ENCODE measurements at places on chromosomes 7 and 10. TPM values are rescaled to one million over a fixed set of nuclear protein-coding genes. Genes with fewer than 3 reads are reported as not detected.

DNA sequence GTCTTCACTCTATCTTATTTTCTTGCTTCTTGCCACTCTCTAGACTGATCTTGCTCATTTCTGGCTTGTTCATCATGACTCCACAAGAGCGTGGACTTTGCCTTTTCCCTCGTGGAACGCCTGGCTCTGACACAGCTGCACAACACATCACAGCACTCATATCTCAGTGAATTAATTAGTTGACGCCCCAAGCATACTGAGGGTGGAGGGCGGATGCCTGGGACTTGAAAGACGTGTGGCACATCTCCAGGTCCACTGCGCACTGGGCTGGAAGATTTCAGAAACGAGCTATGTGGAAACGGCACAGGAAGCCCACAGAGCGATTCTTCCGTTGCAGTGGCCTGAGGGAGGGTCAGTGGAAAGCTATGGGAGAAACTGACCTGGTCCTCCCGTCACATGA is 23.6 kb upstream of the PLEKHA1 start:
- no peak for DNase-seq

GRCh38 chr10:115024371-115024770 is 68.8 kb upstream of the ATRNL1 start:
- no peak for DNase-seq

- no peak for DNase-seq
These were observed 247.1 kb upstream of the GRB10 start for GRCh38 chr7:51029701-51030191.

GRCh38 chr7:156752367-156753228 is 112.0 kb downstream of the RNF32 start:
- no peak for DNase-seq

DNA sequence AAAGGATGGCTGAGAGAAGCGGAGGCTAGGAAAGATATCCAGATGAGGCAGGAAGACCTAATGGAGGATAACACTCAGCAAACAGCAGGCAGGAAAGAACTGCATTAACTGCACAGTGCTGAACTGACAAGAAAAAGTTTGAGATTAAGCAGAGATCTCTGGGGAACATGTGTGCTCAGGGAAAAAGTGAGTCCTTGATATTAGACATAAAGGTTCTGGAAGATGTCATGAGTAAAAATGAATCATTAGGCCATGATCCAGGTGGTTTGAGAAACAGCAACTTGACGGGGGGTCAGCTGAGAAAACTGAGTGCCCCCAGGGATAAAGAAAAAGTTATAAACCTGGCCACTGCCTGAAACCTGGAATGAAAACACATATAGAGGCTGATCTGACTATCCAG is 27.3 kb upstream of the ANK3 start:
- no peak for DNase-seq

DNA sequence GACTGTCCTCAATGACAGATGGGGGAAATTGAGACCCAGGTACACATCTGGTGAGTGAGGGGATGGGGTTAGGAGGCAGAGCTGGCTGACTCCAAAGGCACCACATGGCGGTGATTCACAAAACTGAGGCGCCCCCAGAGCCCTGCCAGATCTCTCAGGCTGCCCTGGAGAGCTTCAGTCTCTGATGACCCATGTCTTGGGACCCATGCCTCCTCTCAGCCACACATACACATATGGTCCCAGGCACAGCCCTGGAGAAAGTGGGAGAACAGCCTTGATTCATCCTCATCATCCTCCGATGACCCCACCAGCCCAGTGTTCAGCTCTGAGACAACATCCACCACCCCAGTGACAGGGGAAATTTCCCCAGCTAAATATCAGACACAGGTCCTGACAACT is 426.0 kb downstream of the RPS24 start:
- no peak for DNase-seq

RGS10 gene
- 29.1 TPM for total RNA-seq

DNA sequence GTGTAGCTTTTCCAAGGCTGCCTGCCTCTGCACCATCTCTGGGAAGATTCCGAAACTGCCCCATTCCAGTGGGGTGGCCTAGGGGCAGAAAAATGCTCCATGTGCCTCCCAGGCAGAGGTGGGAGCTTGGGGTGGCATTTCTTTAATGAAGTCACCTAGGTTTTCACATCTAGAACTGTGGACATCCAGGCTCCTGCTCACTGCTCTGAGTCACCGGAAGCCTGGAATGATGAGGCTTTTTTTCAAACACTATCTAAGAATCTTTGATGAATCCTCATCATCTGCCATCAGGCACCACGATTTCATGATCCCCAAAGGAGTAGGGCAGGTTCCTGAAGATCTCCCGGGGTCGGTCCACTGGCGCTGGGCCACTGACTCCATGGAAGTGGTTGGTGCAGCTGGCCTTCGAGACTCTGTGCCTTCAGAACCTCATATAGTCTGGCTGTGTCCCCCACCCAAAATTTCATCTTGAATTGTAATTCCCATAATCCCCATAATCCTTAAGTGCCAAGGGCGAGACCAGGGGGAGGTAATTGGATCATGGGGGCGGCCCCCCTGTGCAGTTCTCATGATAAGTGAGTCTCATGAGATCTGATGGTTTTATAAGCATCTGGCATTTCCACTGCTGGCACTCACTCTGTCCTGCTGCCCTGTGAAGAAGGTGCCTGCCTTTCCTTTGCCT is 37.1 kb downstream of the MTURN start:
- no peak for DNase-seq

SPDYE6 gene
- total RNA-seq: not detected

- no peak for DNase-seq
These were observed 593.8 kb upstream of the GRM3 start for GRCh38 chr7:86049910-86050309.

DNA sequence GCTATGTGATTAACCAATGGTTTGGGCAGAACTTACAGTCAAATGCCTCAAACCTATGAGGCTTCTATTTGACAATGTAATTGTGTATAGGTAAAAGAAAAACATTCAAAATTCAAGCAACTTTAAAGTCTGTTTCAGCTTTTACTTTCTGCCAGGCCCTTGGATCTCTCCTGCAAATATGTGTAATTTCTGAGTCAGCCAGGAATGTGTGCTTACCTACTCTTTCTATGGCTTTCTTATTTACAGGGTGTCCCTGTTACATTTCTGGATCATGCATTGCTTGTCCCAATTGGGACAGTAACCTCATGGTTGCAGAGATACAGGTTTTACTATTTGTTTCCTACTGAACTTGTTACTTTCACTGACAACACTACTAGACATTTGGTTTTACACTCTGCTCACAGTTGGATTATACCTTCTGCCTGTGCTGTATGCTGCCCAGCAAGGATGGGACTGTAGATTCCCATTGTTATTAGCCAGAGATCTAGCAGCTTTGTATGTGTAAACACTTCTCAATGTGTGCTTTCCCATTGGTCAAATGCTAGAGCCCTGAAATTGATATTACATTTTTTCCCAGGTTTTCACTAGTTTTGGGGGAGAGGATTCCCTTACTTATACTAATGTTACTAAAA is 355.3 kb downstream of the ARL4A start:
- no peak for DNase-seq

AKR1C3 gene
- 2.3 TPM for total RNA-seq

DNA sequence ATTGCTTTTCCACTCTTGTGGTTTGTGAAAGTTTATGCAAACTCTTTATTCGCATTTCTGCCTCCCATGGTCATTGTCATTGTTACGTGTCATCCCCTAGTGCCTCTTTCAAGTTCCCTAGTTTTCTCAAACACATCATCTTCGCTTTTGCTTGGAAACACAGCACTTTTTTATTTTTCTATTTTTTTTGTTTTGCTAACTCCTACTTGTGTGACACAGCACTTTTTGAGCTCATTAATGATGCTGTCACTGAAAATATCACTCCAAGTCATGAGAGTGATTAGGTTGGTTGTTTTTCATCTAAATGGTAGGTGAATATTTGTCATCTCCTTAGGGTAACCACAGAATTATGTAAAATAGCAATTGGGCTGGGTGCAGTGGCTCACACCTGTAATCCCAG is 8.5 kb upstream of the STX1A start:
- no peak for DNase-seq

CYP26C1 gene
- 0.51 TPM for total RNA-seq

DNA sequence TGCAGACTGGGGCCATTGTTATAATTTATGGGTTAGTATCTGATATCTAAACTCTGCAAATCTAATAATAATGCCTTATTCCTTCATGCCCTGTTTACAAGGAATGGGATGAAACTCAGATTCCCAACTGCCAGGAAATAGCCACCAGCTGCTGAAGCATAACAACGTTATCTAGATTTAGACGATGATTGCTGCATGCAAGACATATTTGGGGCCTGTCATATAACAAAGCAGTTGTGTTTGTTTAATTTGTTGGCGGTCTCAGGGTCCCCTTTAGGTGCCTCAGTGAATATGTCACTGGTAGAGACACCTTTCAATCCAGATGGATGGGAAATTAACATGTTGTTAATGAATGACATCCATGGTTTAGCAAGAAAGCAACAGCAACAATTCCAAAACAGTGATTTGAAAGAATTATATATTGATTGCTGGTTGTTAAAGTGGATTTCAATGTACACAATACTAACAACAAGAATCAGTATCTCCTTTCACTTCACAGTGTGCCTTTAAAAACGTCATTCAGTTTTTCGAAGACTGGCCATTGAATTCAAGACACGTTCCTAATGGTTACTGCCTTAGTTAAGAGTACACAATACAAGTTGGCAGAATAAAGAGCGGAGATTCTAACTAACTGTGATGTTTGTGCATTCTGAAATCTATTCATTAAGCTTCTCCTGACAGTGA is 860.6 kb upstream of the CELF2 start:
- DNase-seq: no peak

PRKG1 gene
- total RNA-seq: 6.1 TPM

- no peak for DNase-seq
These were observed 153.9 kb downstream of the BMPER start for GRCh38 chr7:34059136-34059828.

CUBN gene
- total RNA-seq: 6.0 TPM

PGAM2 gene
- total RNA-seq: 0.75 TPM

DNA sequence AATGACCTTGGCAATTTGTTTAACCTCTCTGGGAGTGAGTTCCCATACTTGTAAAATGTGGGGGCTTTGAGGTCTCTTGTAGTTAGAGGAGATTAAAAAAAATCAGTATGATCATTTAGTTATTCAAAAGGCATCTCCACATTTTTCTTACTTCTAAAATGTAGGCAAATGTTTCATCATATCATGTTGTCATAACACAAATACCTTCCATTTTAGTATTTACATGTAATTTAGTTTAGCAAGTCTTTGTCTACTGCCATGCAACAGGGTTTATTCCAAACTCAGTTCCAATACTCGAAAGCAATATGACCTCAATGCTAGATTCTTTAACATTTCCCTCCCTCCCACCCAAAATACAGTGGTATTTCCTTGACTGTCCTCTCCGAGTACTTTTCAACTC is 262.8 kb upstream of the IMMP2L start:
- DNase-seq: no peak

GRCh38 chr7:74584160-74584954 is 73.2 kb upstream of the GTF2I start:
- DNase-seq: no peak

GRCh38 chr10:51875610-51876009 is 176.2 kb upstream of the CSTF2T start:
- DNase-seq: no peak

- peak; percentile 91 for DNase-seq
These were observed 38.0 kb downstream of the PRKAG2 start for GRCh38 chr7:151838861-151839381.

ERVW-1 gene
- not detected for total RNA-seq

PDLIM1 gene
- 101 TPM for total RNA-seq

DNA sequence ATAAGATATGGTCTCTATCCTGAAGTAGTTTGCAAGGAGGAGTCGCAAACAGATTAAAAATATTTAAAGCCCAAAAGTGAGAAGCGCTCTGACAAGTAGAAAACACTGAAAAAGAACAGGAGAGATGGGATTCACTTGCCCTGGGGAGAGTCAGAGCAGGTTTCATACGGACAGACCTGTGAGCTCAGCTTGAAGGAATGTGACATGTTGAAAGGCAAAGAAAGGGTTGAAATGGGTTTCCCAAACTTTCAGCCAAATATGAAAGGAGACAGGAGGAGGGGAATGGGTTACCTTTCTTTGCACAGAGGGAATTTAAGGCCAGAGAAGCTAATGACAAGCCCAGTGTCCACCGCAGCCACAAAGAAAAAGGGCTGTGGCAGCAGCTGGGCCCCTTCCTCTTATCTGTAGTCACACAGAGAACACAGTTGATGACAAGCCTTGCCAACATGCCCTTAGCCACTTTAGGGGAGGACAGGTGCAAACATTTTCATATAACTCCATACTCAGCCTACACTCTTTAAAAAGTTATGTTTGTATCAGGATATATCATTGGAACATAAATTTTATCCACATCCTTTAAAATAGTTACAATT is 14.9 kb downstream of the HOXA1 start:
- DNase-seq: no peak

GRCh38 chr7:2956526-2957368 is 86.9 kb downstream of the CARD11 start:
- no peak for DNase-seq

MYPN gene
- 0.94 TPM for total RNA-seq

GRCh38 chr7:115267503-115267902 is 345.6 kb downstream of the MDFIC start:
- no peak for DNase-seq

DNA sequence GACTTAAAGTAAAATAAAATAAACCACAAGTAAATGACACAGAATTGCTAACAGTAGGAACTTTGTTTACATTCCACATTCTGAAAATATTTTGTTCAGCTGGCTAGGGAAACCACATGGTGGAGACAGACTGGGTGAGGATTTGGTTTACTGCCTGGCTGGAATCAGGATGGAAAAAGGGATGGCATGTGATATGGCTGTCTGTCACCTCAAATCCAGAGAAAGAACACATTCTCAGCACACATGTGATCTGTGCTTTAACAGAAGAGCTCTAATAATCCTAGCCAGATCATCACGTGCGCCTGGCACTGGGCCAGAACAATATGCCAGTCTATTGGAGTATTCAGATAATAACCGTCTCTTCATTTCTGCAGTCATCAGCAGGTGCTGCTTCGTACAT is 90.9 kb upstream of the PIP4K2A start:
- no peak for DNase-seq

ICA1 gene
- total RNA-seq: 42.5 TPM

AKR1D1 gene
- not detected for total RNA-seq

DNA sequence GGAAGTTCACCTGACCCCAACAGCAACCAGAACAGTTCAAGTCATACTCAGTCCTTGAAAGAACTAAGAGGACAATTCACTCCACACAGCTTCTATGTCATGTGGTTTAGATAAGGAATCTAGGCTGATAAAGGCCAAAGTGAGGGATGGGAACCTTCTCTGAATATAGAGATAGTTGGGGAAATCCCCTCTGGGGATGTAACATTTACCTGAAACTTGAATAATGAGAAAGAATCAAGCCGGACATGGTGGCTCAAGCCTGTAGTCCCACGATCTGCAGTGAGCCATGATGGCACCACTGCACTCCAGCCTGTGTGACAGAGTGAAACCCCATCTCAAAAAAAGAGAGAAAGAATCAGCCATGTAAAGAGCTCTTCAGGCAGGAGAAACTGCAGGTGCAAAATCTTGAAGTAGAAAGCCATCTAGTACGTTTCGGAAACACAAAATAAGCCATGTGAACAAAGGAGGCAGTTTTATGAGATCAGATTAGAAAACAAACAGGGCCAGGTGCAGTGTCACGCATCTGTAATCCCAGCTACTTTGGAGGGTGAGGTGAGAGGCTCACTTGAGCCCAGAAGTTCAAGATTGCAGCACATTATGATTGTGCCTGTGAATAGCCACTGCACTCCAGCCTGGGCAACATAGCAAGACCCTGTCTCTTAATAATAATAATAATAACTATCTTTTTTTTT is 4.5 kb upstream of the DNMBP start:
- no peak for DNase-seq
